Dorsolateral prefrontal cortex (tissue), 122 donors: ENCODE measurements at places on chromosomes 7 and 10. TPM values are rescaled to one million over a fixed set of nuclear protein-coding genes. Genes with fewer than 3 reads are reported as not detected.
A peak's percentile ranks its signal among the peaks of the same experiment; 100 is the strongest.

GRCh38 chr10:111100198-111100597 lies 23.4 kb downstream of the ADRA2A start:
- DNase-seq, result no peak

GRCh38 chr10:68442971-68443370 lies 28.8 kb downstream of the DNA2 start:
- no peak for DNase-seq

DNA sequence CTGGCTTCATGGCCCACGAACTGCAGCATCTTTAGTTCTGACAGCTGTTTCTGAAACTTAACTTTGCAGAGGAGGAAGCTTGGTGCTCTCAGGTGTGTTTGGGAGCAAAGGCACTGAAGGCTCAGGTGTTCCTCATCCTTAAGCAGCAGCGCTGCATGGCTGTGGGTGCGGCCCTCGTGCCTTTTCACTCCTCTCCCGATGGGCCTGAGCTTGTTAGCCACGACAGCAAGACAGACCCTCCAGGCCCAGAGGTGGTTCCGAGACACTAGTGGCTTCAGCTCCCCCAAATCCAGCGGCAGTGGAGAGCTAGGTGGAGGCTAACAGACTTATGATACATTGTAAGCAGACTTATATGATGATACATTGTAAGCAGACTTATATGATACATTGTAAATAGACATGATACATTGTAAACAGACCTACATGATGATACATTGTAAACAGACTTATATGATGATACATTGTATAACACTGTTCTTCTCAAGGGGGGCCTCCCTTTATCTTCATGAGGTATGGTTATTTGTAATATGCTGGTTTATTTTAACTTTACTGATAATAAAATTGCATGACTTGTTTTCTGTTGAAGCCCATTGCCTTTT lies 14.1 kb downstream of the PFKP start:
- DNase-seq, result no peak

DNA sequence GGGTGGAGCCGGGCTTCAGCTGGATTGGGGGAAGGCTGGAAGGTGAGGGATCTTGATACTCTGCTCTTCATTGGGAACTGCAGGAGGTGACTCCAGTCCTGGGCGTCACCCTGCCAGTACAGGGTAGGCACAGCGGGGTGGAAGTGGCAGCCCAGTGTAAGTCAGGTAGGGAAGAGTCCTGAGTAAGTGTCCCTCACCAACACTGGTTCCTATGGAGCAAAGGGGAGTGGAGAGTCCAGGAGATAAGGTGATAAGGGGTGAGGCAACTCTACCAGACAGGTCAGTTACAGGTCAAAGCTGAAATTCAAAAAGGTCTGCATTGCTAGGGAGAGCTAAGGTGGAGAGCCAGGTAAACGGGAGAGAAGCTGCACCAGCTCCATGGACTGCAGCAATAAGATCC lies 145.6 kb upstream of the NFE2L3 start:
- DNase-seq, result no peak

- DNase-seq, result no peak
Observed at GRCh38 chr10:69007260-69007659, 18.7 kb downstream of the KIFBP start.

GRCh38 chr10:86968271-86968993 lies at the start of gene ADIRF:
ADIRF (plus strand) TSS chr10:86968482; CDS start chr10:86968545, 63 bp downstream.
- DNase-seq, result no peak

GRCh38 chr7:31890766-31891165 lies 179.4 kb downstream of the PDE1C start:
- no peak for DNase-seq

- DNase-seq, result no peak
Observed at GRCh38 chr7:159317294-159317693, 172.6 kb upstream of the VIPR2 start.

- no peak for DNase-seq
Observed at GRCh38 chr10:7133278-7133677, 277.6 kb downstream of the SFMBT2 start.

DNA sequence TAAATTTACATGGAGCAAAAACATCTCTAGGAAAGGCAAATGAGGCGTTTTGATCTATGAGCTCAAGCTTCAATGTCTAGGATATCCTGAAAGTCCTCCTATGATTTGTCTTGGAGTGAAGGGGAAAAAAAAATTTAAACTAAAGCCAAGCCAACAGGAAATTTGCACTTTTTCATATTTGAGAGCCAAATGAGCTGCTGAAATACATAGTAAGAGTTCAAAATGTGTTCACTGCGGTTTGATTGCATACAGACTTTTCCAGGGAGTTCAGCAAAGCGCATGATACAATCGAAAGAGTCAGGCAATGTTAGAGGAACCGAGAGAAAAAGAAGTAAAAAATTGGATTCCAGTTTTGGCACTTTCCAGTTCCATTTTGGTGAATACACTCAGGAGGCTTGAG lies 633.4 kb upstream of the MGMT start:
- DNase-seq, result no peak

DNA sequence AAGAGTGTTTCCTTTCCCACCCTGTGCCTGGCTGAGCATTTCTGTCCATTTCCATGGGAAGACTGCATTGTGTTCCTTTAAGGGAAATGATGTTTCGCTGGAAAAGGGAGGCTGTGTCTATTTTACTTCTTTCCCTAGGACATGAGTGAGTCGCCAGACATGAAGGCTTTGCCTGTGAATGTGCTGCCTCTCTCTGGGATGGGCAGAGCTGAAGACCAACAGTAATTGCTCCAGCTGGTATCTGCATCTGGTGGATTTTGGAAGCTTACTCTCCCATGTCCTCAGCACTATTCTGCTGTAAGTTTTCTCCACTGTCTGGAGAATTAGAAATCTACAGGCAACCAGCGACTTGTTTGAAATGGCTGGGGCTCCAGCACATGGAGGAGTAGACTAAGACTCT lies 264.6 kb upstream of the BMPER start:
- no peak for DNase-seq

GRCh38 chr7:132218876-132219275 lies 357.4 kb downstream of the PLXNA4 start:
- no peak for DNase-seq

DNA sequence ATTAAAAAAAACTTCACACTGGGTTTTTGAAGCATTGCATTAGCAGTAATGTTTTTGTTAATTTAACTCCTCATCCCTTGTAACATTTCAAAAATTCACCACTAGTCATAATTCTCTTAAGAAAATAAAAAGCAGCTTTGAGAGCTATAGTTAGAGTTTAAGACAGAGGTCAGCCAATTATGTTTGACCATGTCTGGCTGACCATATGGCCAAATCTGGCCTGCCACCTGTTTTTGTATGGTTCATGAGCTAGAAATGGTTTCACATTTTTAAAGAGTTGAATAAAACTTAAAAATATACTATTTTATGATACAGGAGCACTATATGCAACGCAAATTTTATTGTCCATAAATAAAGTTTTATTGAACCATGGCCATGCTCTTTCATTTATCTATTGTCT lies 73.0 kb upstream of the LRRTM3 start:
- DNase-seq, result no peak

- peak; percentile 22 for DNase-seq
Observed at GRCh38 chr7:259751-260405, 30.1 kb upstream of the FOXL3 start.

DNA sequence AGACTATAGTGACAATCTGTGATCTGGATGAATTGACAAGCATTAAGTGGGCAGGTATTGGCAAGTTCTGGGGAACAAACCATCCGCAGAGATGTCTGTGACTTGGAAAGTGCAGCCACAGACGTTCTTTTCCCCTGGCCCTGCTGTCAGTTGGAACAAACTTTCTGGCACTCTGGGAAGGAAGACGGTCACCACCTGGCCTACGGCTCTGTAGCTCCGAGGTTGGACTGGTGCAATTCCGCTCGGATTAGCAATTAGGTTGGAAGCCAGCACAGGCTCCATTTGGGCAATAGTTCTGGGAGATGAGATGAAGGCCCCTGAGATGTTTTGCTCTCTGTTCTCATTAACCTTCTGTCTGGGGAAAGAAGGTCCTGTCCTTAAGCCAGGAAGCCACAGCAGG lies 437.5 kb downstream of the CALN1 start:
- no peak for DNase-seq

DNA sequence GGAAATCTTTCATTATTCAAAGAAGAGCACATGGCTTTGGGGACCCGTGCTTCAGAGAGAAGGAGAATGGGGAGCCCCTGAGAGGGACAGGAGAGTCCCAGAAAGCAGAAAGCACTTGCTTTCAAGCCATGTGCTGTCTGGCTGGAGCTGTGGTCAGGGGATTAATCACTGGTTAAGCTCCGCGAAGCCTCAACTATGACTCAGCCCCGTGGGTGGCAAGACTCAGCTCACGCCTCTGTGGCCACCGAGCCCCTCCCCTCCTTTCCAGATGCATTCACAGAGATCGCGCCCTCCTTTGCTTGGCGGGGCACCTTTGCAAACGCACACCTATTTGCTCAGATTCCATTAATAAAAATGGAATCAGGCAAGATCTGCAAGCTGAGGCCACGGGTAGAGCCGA lies 202.9 kb upstream of the TCERG1L start:
- no peak for DNase-seq

DNA sequence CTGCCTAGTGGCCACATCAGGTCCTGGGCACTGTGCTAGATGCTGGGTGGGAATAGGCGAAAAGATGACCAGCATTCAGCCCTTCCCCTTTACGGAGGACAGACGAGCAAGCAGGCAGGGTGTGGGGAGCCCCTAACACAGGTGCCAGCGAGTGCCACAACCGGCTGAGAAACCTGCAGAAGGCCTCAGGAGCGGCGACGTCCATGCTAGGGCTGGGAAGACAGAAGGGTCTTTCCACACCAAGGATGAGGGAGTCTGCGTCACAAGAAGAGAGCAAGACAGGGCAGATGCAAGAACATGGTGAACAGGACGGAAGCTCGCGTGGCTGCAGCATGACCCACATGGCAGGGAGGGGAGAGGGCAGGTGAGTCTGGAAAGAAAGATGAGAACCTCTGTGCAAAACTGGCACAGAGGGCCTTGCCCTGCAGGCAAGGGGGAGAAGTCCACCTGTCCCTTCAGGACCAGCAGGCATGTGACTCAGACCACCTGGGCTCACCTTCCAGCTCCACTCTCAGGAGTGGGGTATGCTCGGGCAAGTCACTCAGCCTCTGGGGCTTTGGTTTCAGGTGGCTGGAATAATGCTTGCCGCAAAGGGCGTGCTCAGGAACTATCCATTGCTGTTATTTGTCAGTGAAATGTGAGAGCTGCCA lies 36.6 kb downstream of the KCNH2 start:
- DNase-seq, result no peak

DNA sequence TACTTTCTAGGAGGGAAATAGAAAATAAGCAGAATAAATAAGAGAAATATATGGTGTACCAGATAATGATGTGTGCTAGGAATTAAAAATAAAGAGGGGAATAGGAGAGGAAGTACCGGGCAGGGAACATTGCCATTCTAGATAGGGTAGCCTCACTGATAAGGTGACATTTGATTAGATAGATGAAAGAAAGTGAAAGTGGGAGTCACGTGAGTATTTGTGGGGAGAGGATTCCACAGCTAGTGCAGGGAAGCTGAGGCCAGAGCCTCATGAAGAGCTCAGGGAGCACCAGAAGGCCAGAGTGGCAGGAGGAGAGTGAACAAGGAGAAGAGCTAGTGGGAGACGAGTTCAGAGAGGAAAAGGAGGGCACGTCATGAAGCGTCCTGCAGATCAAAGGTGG lies 49.1 kb downstream of the CDHR3 start:
- no peak for DNase-seq

- no peak for DNase-seq
Observed at GRCh38 chr7:91771921-91772815, 108.3 kb downstream of the MTERF1 start.

- DNase-seq, result no peak
Observed at GRCh38 chr7:67453580-67454380, 457.1 kb downstream of the TYW1 start.

DNA sequence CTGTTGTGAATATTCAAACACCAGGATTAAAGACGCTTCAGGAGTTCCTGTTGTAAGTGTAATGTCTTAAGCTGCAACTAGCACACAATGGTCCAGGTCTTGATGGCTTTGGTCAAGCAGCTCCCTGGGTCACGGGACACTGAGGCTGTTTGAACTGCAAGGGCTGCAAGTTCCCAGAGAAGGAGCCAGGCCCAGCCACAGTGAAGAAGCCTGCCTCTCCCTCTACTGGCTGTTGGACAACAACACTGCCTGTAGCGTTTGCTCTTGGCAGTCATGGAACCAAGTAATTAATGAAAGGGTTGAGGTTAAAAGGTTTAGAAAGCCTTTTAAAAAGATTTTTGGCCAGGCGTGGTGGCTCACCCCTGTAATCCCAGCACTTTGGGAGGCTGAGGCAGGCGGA lies 31.9 kb upstream of the GUSB start:
- DNase-seq, result no peak

GRCh38 chr7:34451923-34452322 lies 206.1 kb upstream of the NPSR1 start:
- DNase-seq, result no peak

DNA sequence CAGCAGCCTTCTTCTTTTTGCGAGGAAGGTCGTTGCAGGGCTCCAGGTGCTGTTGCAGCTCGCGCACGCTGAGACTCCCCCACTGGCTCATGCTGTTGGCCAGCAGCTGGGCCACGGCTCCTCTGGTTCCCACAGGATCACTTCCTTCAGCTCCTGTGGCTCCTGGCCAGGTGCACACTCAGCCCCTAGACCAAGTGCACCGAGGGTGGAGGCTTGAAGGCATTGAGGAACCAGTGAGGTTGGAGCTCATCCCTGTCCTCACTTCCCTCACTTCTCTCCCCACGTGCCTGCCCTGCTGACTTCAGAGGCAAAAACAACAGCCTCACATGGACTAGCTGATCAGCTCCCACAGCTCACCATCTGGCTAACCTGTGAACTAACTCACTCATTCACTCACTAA lies 46.2 kb upstream of the ADRB1 start:
- no peak for DNase-seq

GRCh38 chr10:97314671-97315070 lies 4.4 kb upstream of the FRAT1 start:
- DNase-seq, result no peak

GRCh38 chr7:117212969-117213877 lies 109.6 kb downstream of the WNT2 start:
- DNase-seq, result peak; percentile 52

DNA sequence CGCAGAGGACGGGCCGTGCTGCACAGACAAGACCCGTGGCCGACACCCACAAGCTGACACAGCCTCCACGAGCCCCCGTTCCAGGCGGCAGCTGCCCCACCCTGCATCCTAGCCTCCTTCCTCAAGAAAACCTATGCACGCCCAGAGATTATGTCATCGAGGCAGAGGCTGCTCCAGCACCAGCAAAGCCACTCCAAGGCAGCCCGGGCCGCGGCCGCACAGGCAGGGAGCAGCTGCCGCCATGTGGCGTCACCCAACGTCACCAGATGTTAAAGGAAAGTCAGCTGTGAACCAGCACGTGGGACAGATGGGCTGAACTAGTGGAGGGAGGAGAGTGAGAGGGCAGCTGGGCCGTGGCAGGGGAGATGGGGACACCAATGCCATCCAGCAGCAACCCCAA lies 59.8 kb downstream of the STK32C start:
- DNase-seq, result no peak

Gene TRIM50
- not detected for total RNA-seq

Gene PNLIPRP1
- not detected for total RNA-seq

Gene PDE1C
- 46.9 TPM for total RNA-seq

Gene CYP3A5
- total RNA-seq, result 1.1 TPM

Gene PRTFDC1
- 31.4 TPM for total RNA-seq

Gene PSTK
- total RNA-seq, result 16.9 TPM

Gene KLF14
- total RNA-seq, result not detected

Gene ZNF33A
- total RNA-seq, result 34.4 TPM

Gene CC2D2B
- total RNA-seq, result 4.7 TPM

Gene SHOC2
- 91.3 TPM for total RNA-seq

Gene WNT2
- total RNA-seq, result 1.5 TPM

Gene NRAP
- 0.11 TPM for total RNA-seq

Gene IFIT1B
- total RNA-seq, result not detected
